Activated effector memory CD4-positive, alpha-beta T cell treated with anti-CD3 and anti-CD28 coated beads, Interleukin-2, amount 50 U/mL, for 16 hours (primary cell): ENCODE measurements at places on chromosomes 7 and 10.

DNA sequence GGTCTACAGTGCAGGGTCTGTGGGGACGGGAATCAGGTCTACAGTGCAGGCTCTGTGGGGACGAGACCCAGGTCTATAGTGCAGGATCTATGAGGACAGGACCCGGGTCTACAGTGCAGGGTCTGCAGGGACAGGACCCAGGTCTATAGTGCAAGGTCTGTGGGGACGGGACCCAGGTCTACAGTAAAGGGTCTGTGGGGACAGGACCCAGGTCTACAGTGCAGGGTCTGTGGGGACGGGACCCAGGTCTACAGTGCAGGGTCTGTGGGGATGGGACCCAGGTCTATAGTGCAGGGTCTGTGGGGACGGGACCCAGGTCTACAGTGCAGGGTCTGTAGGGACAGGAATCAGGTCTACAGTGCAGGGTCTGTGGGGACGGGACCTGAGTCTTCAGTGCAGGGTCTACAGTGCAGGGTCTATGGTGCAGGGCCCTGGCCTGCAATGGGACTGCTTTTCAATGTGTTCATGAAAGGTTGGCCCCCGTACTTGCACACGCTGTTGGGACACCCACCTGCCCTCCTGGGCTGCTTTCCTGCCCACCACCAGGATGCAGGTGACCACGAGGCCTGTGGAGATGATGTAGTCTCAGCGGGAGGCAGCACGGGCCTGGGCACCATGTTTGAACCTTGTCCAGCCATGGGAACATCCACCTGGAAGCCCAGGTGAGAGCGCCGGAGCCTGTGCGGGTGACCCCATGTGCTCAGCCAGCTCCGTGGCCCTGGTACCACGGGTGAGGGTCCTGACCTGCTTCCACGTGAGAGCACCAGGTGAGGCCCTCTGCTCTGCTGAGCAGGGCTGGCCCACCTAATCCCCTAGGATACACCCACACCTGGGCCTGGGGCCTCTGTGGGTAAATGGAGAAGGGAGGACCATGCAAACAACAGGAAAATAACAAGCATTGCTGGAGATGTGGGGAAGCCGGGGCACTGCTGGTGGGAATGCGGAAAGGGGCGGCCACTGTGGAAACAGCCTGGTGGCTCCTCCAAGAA lies 91.4 kb upstream of the DIP2C start:
- no peak for DNase-seq

DNA sequence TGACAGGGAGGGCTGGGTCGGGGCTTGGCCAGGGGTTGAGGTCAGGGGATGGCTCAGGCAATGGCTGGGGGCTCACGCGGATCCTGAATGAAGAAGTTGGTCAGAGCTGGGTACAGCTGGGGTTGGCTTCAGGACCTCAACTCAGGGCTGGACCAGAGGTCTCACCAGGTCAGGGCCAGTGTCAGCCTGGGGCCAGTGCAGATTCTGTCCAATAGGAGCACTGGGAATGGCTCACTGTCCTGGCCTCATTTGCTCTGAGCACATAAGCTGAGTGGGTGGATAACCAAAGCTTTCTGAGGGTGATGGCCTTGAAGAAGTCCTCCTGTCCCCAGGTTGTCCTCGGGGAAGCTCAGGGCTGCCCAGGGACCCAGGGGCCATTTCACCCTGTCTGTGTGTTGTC lies 54.9 kb upstream of the PCBD1 start:
- no peak for DNase-seq

DNA sequence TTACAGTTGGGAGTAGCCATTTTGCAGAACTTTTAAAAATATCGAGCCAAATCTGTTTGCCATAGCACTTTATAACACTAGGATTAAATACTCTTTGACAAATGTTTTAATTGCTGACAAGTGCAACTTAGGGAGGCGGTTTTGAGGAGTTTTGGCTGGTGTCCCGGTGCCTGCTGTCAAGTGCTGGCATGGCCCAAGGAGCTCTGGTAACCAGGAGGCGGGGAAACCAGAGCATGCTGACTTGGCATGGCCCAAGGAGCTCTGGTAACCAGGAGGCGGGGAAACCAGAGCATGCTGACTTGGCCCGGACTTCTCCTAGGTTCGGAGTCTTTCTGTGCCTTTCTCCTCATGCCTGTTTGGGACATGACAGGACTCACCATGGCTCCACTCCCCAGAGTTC lies 30.8 kb upstream of the ZNF32 start:
- no peak for DNase-seq

DNA sequence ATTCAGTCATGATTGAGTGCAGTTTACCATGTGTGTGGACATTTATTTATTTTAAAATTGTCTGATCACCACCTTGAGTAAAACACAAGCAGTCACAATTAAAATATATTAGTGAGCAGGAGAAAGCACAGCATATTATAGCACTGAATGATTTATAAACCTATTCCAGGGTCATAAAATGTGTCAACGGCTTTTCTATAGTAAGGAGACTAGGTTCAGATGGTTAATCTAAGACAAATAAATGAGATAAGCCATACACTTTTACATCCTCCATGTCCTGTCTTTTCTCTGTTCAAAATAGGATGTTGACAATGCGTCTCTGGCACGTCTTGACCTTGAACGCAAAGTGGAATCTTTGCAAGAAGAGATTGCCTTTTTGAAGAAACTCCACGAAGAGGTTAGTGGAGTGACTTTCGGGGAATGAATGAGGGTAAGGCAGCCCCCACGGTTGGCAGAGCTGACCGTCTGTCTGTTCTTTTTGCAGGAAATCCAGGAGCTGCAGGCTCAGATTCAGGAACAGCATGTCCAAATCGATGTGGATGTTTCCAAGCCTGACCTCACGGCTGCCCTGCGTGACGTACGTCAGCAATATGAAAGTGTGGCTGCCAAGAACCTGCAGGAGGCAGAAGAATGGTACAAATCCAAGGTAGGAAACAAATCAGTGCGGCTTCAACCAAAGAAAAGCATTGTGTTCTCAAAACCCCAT lies 5.4 kb downstream of the VIM start:
- DNase-seq, result no peak

DNA sequence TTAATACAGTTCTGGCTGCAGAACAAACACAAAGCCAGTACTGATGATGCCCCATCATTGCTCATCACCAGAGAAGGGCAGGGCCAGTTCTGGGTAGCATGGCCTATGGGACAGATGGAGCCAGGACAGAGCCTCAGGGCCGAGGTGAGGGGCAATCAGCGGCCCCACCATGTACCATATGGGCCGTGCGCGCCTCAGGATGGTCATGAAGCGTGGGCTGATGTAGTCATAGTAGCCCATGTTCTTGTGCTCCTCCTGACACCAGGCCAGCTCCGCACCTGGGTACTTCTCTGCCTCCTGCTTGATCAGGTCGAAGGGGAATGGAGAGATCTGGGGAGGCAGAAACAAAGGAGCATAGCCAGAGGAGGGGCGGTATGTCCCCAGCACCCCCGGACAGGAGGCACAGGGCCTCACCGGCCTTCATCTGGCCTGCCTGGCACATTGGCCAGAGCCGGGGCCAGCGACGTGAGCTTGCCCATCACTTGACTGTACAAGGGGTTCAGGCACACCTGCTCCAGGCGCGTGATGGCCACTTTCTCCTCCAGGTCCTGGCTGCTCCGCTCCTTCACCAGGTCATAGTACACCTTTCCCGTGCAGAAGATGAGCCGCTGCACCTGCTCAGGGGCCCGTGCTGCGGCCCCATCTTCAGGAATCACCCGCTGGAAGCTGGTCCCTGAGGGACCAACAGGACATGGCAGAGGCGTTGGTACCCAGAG lies 26.1 kb downstream of the OGDHL start:
- no peak for DNase-seq

GRCh38 chr7:110944448-110944847 lies 146.5 kb upstream of the LRRN3 start:
- no peak for DNase-seq

GRCh38 chr7:26101361-26102151 lies 50.4 kb upstream of the NFE2L3 start:
- no peak for DNase-seq

GRCh38 chr7:129055294-129055816 lies 444 bp upstream of the TNPO3 start:
- DNase-seq, result no peak

GRCh38 chr7:132782777-132783640 lies 206.7 kb upstream of the PLXNA4 start:
- DNase-seq, result no peak

- DNase-seq, result no peak
These were observed 463.6 kb downstream of the PLXNA4 start for GRCh38 chr7:132112657-132113056.

DNA sequence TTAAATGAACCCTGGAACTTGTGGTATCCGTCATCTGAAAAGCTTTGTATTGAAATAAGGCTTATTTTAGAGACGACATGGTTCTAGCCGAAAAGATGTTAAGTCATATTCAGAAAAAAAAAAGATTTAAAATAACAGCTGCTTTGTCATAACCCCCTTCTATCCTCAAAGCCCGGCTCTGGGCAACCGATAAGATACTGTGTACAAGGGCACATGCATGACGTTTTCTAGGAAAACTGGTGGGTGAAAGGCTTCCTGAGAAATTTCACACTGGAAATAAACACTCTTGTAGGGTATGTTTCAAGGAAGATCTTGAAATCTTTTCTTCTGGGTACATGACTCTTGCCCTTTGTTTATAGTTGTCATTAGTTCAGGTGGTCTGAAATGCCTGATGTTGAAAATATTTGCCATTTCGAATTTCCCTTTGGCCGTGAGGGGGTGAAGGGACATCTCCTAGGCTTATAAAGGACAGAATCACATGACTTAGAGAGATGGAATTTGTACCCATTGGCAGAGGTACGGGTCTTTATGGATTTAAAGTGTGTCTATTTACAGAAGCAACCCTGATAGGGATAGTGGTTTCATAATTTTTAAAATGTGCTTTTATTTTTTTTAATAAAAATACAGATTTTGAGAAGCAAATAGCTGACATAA lies 232.5 kb downstream of the PTEN start:
- no peak for DNase-seq
